ENCODE measurements at places on chromosomes 2 and 18.

GRCh38 chr2:231160701-231161100 lies 35.9 kb upstream of the HTR2B start:
- no peak for DNase-seq

DNA sequence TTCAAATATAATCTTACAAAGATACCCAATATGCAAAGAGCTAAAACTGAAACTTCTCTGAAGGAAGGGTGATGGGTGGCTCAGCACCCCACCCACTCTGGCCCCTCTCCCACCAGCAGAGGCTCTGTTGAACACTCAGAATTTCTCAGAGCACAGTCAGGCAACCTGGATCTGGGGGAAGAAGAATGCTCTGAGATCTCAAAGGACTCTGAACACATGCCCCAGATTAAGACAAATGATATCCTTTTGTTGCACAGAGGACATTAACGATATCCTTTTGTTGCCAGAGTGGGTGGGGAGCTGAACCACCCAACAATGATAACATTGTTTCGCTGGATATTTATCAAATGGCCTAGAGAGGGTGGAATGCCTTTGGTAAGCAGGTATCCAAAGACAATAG lies 104.8 kb downstream of the LBH start:
- no peak for DNase-seq

DNA sequence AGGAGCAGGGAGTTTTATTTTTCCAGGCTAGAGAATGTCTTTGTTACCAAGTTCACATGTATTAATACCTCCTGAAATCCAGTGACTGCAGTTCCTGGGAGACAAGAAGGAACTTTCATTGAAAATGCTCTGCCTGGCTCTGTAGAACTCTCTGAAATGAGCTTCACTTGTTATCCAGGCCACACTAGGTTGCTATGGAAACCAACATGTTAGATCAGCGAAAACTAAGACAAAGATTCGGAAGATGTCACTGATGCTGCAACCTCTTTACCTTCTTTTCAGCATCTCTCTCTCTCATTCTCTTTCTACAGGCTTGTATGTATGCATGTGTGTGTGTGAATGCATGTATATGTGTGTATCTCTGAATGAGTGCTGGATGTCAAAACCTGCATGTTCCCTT lies 218.5 kb downstream of the TRIB2 start:
- DNase-seq, result no peak

GRCh38 chr18:79394534-79395307 lies 1.0 kb upstream of the NFATC1 start:
- peak; percentile 53 for DNase-seq

GRCh38 chr2:204625135-204625534 lies 79.9 kb downstream of the PARD3B start:
- no peak for DNase-seq
